Activated CD8-positive, alpha-beta memory T cell treated with anti-CD3 and anti-CD28 coated beads, Interleukin-2, amount 50 U/mL, for 4 hours (primary cell): ENCODE measurements at places on chromosomes 13 and 19.

DNA sequence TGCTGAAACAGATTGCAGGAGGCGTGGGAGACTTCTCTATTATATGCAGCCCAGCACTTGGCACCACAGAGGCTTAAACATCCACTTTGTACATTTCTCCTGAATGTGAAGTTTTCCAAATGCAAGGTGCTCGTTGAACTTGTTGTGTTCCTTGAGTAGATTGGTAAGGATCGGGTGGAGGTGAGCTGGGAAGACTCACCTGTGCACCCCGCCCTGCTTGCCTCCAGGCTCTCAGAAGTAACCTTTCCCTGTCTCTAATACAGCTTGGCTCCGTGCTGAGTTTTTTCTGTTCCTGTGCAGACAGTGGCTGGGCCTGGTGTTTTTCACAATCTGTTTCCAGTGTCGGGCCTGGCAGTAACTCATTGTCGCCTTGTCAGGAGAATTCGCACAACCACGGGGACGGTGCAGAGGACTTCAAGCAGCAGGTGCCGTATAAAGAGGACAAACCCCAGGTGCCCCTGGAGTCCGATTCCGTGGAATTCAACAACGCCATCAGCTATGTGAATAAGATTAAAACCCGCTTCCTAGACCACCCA is 12.3 kb downstream of the SIN3B start:
- no peak for DNase-seq

DNA sequence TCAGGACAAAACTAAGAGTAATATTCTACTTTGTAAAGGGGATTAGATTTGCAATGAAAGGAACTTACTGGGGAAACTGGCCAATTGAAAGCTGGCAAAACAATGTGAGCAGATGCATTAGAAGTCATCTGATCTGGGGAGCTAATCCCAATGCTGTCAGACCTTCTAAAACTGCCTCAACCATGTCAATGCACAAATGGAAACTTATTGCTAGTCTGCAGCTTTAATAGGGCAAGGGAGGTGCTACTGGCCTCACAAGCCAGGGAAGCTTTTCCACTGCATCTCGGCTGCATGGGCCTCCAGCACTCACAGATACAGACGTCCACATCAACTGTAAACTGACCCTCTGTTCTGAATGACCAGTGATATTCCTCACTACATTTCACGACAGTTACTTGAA is 154.2 kb downstream of the LHFPL6 start:
- DNase-seq: no peak

GRCh38 chr19:18469069-18469846 is 31.3 kb upstream of the ISYNA1 start:
- peak; percentile 66 for DNase-seq

DNA sequence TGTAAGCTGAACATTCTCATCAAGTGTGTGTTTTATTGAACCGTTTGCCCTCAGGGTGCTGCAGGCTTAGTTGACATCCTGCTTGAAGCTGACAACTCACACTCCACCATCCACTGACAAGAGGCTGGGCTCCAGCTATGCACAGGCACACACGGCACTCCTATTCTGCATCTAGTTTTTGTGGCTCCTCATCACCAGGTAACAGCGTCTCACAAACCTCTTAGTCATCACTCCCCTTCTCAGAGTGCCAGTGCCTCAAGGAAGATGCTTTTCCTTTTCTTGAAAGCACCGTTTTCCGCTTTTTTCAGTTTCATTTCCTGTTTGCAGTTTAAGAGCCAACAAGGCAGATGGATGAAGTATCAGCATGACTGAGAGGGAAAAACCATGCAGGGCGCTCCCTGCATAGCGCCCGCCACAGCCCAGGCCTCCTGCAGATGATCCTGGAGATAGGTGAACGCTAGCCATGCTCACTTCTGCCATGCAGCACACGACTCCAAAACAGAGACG is 491.2 kb downstream of the COG6 start:
- DNase-seq: no peak

GRCh38 chr13:112065867-112066623 is 904 bp upstream of the SOX1 start:
- no peak for DNase-seq
